Non-pigmented ciliary epithelial cell (primary cell): ENCODE measurements at places on chromosomes 4 and X.

- no peak for DNase-seq
These were observed 219.5 kb downstream of the SPCS3 start for GRCh38 chr4:176539091-176539784.

DNA sequence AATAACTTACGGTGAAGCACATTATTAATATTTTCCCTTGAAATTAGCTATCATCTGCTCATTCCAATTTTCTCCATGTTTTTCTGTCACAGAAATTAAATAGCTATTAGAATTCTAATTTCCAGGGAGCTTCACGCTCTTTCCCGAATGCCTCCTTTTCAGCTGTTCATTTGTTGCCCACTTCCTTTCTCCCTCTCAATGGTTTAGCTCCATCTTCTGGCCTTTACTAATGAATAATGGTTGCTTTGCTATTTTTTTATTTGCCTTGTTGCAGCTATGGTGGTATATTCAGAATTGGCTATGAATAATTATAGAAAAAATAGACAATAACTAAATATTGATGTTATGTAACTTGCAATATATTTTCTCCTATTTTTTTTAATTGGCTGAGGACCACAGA is 70.5 kb downstream of the GRIA2 start:
- no peak for DNase-seq

- no peak for DNase-seq
These were observed 45.7 kb upstream of the INTU start for GRCh38 chr4:127586922-127587571.

GRCh38 chr4:53580274-53580673 is 11.0 kb downstream of the LNX1 start:
- no peak for DNase-seq

GRCh38 chr4:4864443-4864939 is 5.0 kb downstream of the MSX1 start:
- no peak for DNase-seq

DNA sequence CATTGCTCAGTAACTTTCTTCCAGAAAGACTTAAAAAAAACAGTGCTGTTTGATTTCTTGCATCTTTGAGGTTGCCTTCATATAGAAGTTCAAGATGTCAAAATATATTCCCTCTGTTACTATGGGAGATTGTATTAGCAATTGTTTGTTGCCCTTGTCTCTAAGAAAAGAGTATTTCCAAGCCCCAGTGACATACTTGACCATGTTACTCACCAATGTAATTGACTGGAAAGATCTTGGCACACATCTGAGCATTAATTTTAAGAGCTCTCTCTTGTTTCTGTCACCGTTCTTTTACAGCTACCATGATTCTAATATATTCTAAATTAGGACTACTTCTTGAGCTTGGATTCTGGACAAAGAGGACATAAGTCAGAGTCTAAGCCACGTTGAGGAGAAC is 902.7 kb upstream of the EPHA5 start:
- peak; percentile 76 for DNase-seq

DNA sequence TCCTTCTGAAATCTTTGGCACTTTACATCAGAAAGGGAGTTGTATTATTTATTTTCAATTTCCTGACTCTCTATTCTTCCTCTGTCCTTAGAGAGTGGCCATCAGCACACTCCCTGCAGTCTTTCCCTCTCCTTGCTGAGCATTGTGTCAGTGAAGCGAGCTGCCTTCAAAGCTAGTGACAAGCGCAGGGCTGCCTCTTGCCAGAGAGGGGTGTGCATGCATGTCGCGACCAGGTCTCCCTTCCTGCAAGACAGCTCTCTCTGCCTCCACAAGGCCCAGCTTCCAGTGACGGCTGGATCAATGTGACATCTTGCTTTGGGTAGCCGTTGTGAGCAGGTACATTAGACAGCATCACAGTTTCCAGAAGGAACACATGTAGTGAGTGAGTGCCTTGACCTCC is 810.9 kb upstream of the TENM3 start:
- DNase-seq, result no peak

DNA sequence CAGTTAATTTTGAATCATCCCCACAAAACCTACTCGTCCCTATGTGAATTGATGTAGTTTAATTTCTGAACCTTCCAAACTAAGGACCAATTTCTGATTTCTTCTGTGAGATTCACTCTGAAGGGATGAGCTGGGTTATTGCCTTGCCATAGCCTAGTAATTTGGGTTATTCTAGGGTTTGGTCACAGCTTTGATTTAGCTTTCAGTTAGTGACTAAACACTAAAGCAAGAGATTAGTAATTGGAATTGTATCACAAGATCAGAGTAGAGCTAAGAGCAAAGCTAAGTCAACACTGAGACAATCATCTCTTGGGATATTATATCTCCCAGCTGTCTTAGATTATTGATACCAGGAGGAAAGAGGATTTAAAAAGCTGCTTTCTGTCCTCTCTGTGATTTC is 588.0 kb downstream of the CCSER1 start:
- DNase-seq, result no peak

DNA sequence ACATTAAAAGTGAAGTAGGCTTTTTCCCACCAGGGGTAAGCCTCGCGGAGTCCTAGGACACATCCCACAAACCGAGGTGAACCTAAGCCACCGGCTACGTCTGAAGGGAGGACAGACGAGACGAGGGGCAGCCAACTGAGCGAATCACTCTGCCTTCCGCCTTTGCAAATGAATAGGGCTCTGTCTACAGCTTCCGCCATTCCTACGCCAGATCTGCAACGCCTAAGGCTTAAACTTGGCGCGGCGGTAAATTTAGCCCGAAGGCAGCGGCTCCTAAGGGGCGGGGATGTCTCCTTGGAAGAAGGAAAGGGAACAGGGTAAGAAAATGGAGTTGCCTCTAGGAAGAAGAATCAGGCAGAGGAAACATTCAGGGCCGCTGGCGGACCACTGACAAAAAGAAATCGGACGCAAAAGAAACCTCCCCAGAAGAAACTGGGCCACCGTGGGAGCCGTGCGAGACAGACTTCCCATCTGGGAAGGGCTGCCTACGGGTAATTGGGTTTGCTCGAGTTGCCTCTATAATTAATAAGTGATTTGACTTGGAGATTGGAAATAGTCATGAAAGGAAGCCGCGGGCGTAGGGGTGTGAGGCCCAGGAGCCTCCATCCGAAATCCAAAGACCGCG is 90.5 kb downstream of the BCOR start:
- DNase-seq, result no peak

GRCh38 chr4:26482508-26483462 is 7.5 kb downstream of the CCKAR start:
- no peak for DNase-seq

- DNase-seq, result no peak
These were observed 87.3 kb downstream of the PRSS12 start for GRCh38 chr4:118265312-118266144.

- DNase-seq, result no peak
These were observed 110.6 kb upstream of the ITM2A start for GRCh38 chrX:79477691-79478090.

DNA sequence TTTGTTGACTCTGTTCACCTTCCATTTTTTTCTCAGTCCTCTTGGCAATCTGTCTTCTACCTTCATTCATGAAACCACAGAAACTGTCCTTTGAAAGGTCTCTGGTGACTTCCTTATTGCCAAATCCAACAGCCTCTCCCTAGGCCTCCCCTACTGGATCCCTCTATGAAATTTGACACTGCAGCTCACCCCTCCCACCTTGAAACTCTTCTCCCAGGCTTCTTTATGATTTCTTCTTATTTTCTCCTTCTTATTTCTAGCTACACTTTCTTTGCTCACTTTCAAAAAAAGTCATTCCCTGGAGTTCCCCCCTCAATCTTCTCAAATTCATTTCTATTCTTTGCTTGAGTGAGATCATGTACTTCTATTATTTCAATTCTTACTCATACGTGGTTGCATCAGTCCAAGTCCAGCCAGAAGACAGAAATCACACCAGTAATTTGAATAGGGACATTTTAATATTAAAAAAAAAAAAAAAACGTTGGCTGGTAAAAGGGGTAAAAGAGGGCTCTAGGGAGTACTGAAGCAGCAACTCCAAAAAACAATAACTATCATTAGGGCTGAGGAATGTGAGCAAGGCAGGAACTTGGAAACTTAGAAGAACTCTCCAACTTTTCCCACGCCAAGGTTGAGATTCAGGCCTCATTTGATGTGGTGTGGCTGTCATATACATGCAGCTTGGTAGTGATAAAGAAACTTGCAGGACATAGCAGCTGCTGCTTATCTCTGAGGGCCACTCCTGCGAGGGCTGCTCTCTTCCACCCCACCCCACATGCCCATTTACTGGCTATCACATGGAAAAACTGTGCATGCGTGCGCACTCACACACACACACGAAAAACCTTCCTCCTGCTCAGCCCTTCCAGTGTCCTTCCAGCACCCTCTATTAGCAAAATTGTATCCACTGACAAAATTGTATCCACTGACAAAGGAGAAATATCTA is 169.8 kb upstream of the GALNT7 start:
- DNase-seq, result no peak

- DNase-seq, result no peak
These were observed 34.2 kb downstream of the FAT1 start for GRCh38 chr4:186689476-186689875.

GRCh38 chrX:118976599-118977340 is 2.4 kb downstream of the LONRF3 start:
- no peak for DNase-seq

DNA sequence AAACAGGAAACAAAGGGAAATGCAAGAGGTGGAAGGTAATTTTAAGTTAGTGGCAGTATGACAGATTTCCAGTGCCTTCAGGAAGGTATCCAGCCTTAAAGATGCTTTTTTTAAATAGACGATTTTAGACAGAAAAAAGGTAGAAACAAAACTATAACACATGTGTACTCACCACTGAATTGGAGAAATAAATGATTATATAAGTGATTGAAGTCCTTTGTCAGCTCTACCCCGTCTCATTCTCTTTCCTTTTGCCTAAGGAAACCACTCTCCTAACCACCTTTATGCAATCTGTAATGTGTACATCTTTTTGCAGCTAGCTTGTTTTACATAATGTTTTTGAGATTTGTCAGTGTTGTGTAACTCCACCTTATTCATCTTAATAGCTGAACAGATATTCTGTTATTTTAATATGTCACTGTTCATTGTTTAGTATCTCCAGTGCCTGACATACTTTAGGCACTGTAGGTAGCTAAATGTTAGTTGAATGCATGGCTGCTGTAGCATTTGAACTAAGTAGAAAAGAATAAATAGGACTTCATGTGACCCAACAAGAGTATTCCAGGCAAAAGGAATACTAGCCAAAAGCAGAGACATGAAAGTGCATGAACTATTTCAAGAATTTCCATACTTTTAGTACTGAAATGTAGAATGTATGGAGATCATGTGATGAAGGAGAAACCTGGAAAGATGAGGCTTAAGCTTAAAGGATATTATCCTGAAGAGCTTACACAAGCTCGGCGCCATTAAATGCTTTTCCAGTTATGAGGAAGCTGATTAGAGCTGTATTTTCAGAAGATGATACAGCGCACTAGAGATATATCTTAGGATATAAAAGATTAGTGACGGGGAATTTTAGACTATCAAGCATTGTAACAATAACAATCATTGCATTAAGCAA is 865 bp downstream of the FAM200B start:
- DNase-seq, result no peak

DNA sequence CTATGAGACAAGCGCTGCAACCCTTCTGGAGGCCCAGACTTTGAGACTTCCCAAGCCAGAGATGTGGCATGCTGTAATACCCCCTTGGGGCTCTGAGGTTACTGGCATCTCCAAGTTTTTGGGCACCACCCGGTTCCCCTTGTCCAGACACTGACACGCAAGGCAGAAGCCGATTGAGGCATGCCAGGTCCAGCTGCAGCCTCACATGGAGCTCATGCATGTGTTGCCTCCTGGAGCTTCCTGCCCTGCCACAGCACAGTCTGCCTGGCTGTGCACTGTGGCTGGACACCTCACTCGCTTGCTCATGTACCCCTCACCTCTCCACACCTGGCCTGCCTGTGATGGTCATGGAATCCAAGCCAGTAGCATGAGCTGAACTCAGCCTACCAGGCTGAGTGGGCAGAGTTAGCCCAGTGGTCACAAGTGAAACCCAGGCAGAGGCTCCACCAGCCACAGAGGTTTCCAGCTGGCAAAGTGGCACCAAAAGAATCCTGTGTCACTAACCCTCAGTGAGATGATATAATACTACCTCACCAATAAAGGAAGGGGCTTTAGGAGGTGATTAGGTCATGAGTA is 789.2 kb upstream of the INTU start:
- DNase-seq, result no peak

DNA sequence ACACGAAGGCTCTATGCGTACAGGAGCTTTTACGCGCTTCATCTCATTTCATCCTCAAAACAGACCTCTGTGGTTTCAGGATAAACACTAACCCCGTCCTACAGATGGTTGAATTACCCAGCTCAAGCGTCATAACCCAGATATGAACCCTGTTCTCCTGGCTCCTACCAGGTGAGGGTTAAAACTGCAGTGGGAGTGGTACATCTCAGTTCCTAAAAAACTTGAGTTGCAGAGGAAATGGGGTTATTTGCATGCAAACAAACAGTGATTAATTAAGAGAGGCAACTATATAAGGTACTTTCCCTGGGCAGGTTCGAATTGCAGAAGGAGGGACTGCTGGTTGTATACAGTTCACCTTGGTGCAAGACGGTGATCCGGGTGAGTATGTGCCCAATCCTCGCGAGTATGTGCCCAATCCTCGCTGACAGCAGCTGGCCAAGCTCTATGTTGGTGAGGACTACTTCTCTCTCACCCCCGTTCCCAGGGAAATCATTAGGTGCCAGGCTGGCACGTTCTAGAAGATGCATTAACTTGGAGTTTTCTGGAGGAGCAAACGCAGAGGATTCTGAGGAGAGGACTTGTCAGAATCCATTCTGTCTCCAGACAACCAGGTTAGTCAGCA is 72.6 kb downstream of the FHDC1 start:
- no peak for DNase-seq

DNA sequence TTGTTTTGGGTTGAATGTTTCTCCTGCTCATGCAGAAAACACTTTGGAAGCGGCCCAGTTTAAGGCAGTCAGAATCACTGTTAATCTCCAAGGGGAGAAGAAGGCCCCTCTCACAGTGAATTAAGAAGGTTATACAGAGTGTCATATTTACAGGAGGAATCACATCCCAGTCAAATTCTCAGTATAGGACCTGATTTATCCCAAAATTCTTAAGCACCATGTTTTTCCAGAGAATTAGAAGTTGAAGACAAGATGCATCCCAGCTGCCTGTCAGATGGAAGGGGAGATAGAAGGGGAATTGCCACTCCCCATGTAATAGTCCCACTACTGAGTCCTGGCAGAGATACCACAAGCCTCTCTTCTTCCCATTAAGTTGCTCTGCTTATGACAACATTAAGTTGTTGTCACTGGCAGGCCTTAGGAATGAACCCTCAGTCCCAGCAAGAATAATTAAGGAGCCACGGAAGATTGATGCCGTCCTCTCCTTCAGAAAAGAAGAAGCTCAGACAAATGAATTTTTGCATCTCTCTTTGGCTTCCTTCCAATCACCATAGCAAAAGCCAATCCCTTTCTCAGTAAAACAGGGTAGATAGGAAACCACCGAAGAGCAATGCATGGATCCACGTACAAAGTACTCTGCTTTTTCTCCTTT is 138.4 kb downstream of the LDB2 start:
- DNase-seq, result no peak

- no peak for DNase-seq
These were observed 78.4 kb downstream of the KCNIP4 start for GRCh38 chr4:21869978-21870745.

- no peak for DNase-seq
These were observed 249.1 kb upstream of the DIAPH2 start for GRCh38 chrX:96435378-96436035.
